Activated T-cell treated with anti-CD3 and anti-CD28 coated beads, Interleukin-2, amount 50 U/mL, for 24 hours (primary cell): ENCODE measurements at places on chromosomes 5 and 9.
A peak's percentile ranks its signal among the peaks of the same experiment; 100 is the strongest.

DNA sequence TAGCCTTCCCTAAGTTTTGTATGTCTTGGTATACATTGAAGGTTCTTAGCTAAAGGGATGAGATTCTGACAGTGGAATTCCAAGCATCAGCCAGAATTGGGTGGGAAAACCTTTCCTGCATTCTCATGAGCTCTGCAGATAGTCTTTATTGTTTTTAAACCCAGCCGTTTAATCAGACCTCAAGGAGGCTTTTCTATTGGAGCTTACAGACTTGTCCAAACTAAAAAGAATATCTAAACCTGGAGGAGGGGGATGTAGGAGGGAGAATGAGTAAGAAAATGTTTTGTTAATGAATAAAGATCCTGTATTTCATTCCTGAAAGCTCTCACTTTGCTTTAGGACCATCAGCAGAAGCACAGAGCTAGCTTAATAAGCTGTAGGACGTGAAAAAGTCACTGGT lies 41.7 kb downstream of the EBF1 start:
- no peak for DNase-seq

DNA sequence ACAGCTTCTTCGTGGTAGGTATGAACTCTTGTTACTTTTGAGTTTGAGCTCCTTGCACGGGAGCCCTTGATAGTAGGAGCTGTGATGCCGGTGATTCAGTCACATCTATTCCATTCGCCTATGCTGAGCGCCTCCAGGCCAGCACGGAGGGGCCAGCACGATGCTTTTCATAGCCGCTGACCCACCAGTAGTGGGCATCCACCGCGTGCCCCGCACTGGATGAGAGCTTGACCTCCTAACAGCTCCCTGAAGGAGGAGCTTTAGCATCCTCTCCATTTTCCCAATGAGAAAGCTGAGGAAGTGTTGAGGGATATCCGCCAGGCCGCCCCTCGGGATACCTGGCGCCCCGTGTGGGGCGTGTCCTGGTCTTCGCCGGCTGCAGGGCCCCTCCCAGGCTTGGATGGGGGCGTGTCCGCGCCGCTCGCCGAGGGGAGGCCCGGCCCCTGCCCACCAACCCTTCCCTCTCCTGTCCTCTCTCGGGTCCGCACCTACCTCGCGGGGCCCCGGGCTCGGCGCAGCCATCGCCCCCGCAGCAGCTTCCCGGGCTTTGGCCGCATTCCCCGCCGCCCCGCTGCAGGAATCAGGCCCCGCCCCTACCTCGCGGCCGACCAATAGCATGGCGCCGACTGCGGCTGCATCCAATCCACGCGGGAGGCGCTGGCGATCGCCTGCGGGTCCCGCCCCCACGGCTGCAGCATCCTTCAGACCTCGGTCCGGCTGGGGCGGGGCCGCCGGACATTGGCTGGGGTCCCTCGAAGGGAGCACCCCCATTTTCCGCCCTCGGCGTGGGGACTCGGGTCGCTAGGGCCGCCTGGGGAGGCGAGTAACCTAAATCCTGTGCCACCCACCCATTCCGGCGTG lies at the start of gene PIP5KL1:
Gene PIP5KL1 (minus strand): TSS at position 547 of the 861 bp plus-strand sequence. CDS start 25 bp downstream, at position 522.
- peak; percentile 84 for DNase-seq

- DNase-seq, result no peak
Observed at GRCh38 chr5:133266966-133267365, 215.2 kb downstream of the HSPA4 start.

GRCh38 chr9:34606190-34606589 lies 5.7 kb downstream of the RPP25L start:
- no peak for DNase-seq

GRCh38 chr9:19231904-19232822 lies 1.7 kb downstream of the DENND4C start:
- DNase-seq, result no peak

GRCh38 chr5:173581408-173582215 lies 34.8 kb downstream of the BOD1 start:
- peak; percentile 43 for DNase-seq

DNA sequence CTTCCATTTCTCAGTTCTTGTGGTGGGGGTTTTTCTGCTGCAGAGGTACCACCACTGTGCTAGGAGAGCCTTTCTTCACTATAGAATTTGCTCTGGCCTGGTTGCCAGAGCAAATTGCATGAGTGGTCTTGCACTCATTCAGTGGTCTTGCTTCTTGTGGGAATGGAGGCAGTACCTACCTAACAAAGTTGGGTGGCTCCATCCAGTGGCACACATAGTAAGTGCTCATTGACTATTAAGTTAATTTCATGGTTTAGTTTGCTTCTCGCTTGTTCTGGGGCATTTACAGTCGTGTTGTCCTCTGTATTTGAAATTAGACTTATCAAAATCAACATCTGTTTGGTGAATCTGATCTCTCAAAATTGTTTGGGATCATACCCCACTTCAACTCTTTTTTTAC lies 23.0 kb downstream of the SLC28A3 start:
- no peak for DNase-seq

- DNase-seq, result no peak
Observed at GRCh38 chr5:172956936-172957335, 2.3 kb upstream of the RPL26L1 start.

GRCh38 chr9:123996731-123997421 lies 14.7 kb upstream of the LHX2 start:
- peak; percentile 61 for DNase-seq

- peak; percentile 42 for DNase-seq
Observed at GRCh38 chr5:40687321-40687720, 7.6 kb downstream of the PTGER4 start.

GRCh38 chr5:34564710-34565235 lies 91.4 kb upstream of the RAI14 start:
- no peak for DNase-seq

DNA sequence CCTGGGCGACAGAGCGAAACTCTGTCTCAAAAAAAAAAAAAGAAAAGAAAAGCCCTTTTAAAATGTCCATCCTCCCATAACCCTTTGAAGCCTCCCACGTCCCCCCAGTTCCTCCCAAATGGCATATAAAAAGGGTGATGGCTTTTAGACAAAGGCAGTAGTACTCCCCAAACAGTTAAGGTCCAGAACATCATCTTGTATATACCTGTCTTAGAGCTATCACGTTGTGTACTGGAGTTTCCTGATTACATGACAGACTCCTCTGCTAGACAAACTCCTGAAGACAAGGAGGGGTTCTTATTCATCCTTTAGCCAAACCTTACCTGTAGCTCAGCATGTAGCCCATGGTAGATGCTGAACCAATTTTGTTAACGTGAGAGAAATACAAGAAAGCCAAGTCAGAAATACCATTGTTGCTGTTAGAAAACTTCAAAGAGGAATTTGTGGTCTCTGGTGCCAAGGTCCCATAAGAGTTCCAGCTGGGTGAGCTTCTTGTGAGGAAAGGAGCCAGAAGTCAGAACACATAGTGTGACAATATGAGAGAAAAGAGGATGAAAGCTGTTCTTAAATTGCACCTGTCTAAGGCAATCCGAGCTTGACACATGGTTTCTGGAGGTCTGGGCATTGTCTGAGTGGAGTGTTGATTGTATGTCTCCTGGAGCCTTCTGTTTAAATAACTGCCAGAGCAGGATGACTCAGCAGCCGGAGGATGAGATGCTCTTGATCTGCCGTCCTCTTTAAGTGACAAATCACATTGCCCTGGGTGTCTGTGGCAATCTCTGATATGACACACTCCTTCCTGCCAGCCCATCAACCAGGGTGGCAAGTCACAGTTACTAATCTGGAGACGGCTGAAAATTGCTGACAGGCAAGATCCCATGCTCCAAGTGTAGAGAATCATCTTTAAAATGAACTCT lies 69.1 kb downstream of the ARRDC3 start:
- peak; percentile 74 for DNase-seq
